Caco-2 (cell line): ENCODE measurements at places on chromosomes 12 and 14. TPM values are rescaled to one million over a fixed set of nuclear protein-coding genes. Genes with fewer than 3 reads are reported as not detected.

CISTR gene
- total RNA-seq, result not detected in 2 replicates

- peak; percentile 66 for DNase-seq
Observed at GRCh38 chr14:105167303-105168092, 1.1 kb downstream of the JAG2 start.

- no peak for DNase-seq
Observed at GRCh38 chr14:45254771-45255170, 1.8 kb upstream of the MIS18BP1 start.

CCDC175 gene
- total RNA-seq, result not detected in 2 replicates

DNA sequence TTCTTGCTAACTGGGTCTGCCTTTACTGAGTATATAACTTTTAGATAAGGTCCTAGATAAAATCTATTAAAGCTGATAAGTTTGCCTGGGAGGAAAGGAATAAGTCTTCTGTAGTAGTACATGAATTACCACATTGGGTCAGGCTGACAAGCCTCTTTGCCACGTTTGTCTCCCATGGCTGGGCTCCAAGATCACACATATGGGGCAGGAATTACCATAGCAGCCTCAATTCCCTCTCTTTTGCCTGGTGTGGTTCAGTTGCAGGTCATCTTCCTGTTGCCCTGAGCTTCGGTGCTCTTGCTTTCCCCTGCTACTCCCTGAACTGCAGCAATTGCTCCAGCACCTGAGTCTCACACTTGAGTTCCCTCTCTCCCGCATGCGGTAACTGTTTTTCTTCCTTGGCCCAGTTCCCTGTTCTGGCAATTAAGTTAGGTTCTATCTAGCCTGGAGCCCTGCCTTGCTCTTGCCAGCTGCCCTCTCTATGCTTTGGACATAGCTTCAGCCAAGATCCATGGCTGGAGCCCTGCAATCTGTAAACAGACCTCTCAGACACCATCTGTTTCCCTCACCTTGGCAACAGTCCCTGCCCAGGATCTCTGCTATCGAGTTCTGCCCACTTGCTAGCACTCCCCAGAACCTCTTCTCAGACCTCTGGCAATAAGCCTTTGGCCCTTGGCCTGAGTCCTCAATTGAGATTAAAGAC lies 5.8 kb upstream of the GLT8D2 start:
- no peak for DNase-seq

DNA sequence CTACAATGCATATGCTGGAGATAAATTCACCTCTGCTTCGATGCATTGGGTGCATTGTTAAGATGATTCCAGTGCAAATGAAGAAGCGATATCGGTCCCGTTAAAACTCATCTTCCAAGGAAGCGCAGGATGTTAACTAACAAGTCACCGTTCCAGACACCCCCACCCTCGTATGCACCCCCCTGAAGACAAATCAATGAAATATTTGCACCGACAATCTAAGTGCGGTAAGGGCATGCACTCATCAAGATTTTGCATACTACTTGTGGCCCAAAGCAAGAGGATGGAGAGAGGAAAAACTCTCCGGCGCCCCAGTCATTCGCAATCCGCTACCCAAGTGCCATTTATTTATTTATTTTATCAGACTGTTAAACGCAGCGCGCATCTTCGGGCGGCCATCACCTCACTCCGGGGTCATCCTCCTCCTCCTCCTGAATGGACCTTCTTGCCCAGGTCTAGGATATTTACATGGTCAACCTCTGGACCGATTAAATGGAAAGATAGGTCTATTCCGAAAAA lies 1.2 kb downstream of the NOVA1 start:
- DNase-seq, result no peak

DNA sequence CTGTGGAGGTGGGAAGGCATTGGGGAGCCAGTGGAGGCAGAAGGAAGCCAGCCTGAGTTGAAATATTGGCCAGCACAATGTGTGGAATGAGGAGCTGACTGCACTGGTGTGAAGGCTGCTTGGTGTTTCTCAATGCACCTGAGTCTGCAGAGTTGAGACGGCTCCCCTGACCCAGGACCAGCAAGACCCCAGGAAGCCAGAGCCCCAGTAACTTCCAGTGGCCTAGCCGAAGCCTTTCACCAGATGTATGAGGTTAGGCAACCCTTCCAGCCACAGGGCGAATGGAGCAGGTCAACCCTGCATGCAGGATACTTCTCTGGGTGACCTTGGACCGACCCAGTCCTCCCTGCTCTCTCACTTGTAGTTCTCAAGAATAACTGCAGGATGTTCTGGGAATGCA lies 12.9 kb upstream of the KRT73 start:
- DNase-seq, result no peak

CACNA1C gene
- total RNA-seq, result 0.05 TPM in 1 of 2 replicates, not detected in the other
